ENCODE measurements at places on chromosomes 3 and 15. TPM values are rescaled to one million over a fixed set of nuclear protein-coding genes. Genes with fewer than 3 reads are reported as not detected.
A peak's percentile ranks its signal among the peaks of the same experiment; 100 is the strongest.

GRCh38 chr3:9301091-9301490 lies 51.6 kb upstream of the SRGAP3 start:
- DNase-seq, result no peak

DNA sequence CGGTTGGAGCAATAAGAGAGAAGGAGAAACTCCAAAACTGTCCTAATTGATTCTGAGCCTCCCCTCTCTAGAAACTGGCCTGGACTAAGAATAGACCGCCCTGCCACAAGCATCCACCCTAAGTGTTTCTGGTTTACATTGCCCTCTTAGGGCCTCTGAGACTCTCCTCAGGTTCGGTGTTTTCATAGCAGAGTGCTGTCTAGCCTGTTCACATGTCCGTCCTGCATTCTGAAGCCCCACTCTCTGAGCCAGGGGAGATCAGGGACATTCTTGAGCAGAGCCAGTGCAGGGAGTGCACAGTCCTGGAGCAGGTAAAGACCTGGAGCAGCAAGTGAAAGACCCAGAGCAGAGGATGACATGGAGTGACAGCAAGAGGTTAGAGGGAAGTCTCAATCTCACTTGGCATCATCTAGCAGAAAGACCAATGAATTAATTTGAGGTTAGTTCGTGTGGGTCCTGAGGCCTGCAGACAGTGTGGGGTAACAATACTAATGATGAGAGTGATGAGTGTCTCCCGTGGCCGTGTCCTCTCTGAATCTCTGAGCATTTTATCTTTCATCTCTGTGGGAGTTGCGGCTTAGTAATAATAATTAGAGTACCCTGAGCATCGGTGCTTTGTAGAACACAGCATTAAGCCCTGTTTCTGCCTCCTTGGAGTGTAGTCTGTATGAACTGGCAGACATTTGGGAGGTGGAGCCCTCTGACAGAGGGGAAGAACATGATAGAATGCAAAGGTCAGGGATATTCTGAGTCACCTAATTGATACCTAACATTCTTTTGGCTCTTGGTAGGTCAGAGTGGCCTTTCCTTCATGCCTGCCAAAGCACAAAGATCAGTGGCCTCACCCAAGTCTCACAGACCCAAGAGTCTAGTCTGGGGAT lies 24.6 kb downstream of the MAPKBP1 start:
- DNase-seq, result no peak

Gene ANKUB1
- not detected for total RNA-seq

Gene POPDC2
- under 0.01 TPM for total RNA-seq

DNA sequence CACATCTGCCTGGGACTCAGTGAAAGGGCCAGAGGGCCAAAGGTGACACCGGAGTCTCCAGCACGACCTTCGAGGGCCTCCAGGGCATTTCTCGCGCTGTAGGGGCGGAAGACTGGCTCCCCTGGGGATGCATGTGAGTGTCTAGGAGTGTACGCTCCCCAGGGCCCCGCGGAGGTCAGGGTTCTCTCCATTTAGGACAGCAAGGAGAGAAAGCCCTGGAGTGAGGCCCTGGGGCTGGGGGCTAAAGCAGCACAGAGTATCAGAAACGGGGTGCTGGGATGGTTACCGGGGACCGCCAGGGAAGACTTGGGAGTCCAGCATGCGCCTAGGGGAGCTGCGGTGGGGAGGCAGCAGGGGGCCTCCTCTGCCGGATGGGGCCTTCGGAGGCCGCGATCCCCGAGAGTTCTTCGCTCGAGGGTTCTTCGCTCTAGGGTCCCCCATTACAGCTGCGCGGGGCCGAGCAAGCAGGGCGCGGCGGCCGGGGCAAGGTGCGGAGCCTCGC lies 595 bp upstream of the APBA2 start:
- no peak for DNase-seq

Gene BNC1
- 0.54 TPM for total RNA-seq

DNA sequence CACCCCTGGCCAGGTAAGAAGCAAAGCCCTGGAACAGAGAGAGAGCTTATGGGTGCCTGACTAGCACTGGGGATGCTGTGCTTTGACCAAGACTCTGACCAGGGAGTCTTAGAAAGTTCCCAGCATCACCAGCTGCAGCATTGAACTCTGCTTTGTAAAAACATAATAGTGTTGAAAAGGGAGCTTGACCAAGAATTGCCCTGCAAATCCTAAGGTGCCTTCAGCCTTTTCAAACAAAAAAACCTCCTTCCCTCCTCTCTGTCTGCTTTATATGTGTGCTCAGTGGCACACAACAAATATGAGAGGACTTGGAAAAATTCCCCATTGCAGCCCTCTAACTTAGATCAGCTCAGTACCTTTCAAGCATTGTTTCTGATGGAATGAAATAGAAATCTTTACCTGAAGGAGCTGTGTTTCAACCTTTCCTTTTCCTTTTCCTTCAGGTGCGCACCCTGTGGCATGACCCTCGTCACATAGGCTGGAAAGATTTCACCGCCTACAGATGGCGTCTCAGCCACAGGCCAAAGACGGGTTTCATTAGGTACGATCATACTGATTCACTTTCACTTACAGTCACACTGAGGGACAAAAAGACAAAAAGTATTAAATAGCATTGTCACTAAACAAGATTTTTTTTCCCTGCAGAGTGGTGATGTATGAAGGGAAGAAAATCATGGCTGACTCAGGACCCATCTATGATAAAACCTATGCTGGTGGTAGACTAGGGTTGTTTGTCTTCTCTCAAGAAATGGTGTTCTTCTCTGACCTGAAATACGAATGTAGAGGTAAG lies 13.0 kb downstream of the THBS1 start:
- peak; percentile 34 for DNase-seq

GRCh38 chr3:127493924-127494646 lies 96.4 kb downstream of the TPRA1 start:
- no peak for DNase-seq

DNA sequence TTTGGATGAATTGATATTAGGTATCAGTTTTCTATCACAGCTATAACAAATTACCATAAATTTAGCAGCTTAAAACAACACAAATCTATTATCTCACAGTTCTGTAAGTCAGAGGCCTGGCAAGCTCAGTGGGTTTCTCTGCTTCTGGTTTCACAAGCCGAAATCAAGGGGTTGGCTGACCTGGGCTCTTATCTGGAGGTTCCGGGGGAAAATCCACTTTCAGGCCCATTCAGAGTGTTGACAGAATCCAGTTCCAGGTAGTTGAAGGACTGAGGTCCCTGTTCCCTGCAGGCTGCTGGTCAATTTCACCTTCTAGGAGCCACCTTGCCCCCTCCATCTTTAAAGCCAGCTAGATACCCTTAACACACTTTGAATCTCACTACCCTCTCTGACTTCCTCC lies 11.1 kb upstream of the HHATL start:
- no peak for DNase-seq

- no peak for DNase-seq
Measured at GRCh38 chr15:41891226-41891625, 2.6 kb downstream of the SPTBN5 start.

DNA sequence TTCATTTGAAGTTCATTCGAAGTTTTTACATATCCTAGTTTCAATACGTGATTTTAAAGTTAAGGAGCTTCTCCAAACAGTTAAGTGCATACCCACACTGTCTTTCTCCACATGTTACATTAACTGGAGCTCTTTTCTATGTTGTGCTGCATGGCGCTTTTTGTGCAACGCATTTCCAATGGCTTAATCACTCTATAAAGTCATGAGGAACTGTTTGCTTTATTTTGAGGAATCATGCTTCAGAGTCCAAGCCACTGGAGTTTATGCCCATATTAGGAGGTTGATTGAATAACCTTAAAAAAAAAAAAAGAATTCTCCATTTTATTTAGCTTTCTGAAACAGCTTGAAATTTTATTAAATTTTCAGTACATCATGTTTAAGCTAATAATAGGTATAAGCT lies 109.4 kb upstream of the MBNL1 start:
- DNase-seq, result peak; percentile 94

- no peak for DNase-seq
Measured at GRCh38 chr3:2334921-2335320, 236.3 kb downstream of the CNTN4 start.

DNA sequence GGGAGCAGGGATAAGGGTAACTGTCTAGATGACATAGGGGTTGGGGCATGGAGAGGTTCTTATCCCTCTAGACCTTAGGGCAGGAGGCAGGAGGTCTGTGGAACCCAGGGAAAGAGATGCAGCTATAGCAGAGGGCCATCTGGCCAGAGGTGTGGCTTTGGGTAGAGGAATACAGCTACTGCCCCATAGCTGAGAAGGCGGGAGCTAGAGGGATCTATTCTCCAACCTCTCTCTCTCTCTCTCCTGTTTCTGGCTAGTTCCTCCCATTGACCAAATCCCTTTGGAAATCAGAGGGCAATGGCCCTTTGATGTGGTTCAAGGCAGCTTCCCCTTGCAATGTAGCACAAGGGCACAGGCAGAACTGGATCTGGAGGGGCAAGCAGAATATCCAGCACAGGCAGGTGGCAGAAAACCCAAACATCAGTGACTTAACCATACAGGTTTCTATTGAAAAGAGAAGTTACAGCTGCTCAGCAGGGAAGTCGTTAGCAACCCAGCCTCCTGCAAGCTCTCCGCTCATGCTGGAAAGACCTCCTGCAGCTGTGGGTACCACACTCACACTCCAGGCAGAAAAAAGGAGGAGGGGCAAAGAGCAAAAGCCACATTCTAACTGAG lies 22.3 kb upstream of the LMOD3 start:
- no peak for DNase-seq

Measured in IMR-90 (cell line).